ENCODE measurements at places on chromosomes 6 and 20.

GRCh38 chr6:35036828-35037663 is 104.1 kb downstream of the TCP11 start:
- DNase-seq, result no peak

DNA sequence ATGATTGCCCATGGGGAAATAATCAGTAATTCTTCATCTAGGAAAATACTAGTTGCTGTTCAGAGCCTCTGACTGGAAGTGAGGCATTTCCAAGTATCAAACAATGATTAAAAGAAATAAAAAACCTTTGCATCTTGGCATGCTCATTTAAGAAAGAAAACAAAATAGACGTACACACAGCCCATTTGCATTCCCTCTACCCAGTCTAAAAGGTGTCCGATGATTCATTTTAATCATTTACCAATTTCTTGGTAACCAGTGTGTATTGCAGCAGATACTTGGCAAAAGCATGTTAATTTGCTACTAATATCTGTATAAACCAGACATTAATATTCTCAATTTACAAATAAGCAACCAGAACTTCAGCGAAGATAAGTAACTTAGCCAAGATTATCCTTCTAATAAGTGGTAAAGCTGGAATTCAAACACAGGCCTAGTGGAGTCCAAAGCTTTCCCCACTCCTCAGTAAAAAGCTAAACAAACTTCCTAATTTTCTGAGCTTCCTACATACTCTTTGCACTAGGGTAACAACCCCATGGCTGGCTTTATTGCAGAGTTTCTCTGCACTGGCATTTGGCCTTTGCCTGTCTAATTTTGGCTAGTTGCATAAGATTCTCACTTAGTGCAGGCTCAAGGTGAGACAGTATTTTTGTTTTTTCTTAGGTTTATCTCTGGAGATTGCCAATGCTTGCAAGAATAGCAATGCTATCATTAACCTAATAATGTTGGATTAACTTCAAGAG is 338.1 kb downstream of the PRKN start:
- DNase-seq, result no peak

DNA sequence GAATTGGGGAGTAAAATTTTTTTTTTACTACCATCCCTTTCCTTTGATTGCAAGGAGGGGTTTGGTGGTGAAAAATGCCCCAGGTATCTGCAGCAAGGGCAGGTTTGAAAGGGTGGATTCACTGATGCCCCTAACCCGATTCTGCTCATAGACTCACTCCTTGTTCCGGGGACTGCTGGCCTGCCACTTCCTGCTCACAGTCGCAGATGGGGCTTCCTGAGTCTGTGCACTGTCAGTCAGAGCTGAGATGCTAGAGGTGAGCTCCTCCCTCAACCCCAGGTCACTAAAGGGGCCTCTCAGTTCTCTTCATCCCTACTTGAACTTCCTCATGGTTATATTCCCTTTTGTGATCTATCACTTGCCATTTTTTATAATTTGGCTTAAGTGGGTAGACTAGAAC is 357.9 kb downstream of the FARS2 start:
- DNase-seq, result no peak

GRCh38 chr6:24255676-24256075 is 102.2 kb downstream of the DCDC2 start:
- no peak for DNase-seq

DNA sequence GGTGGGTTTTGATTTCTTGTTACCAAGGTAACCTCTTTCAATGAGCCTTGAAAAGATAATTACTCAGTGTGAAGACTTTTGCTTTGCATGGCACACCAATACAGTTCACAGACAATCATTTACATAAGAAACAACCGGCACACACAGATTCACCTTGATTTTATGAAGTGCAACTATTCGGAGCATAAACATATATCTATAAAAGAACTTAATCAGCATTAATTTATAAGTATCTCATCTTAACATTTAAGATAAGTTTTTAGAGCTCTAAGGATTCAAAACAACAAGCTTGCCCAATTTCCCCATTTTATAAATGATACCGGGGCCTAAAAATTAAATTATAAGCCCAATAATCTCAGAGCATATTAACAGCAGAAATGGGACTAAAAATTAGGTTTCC is 85.9 kb upstream of the PCSK2 start:
- no peak for DNase-seq

DNA sequence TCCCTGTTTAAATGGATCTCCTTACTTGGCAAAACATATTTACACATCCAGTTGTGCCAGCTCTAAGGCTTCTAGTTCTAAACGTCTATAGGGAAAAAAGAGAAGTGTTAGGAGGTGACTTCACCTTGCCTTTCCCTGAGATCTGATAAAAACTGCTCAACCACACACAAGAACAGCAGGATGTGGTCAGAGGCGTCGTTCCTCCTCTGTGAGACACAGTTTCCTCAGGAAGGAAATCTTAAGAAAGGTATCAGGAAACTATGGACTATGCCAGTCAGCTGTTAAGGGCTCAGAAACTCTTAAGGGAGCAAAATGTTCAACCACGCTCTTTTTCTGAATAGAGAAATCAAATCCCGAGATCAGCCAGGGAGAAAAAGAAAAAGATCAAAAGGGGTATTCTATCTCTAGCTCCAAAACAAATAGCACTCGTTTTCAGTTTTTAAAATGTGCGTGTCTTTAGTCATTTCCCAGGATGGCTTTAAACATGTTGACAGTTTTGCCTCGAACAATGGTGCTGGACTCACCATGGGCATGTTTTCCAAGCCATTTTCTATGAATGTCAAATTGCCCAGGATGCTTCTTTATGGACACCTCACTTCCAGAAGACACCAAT is 154.5 kb downstream of the HACE1 start:
- DNase-seq, result no peak

DNA sequence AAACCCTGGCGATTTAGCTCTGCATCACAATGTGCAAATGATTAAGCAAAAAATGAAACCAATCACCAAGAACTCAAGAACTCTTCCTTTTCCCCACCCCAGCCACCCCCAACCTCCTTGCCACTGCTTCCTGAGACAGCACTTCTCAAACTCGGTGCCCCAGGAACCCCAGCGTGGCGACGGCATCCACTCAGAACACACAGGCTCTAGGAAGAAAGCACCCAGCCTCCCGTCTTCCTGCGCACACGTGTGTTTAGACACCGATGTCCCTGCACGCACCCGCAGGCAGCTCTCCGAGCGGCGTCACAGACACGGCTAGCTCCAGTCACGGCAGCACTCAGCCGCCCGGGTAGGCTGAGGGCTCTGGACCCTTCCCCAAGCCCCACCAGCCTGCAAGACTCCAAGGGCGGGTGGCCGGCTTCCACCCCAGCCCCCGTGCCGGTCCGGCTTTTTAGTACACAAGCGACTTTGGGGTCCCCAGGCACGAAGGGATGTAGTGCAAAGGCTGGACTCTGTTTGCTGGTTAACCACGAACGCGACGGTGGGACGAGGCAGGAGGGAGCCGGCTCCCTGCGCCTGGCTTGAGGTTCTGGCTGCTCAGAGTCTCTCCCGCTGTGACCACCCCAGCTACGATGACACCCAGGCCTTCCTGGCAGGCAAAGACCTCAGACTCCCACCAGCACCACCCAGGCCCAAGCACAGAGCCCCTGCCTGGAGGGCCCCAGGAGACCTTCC is 51.9 kb downstream of the KCNQ2 start:
- DNase-seq, result no peak

DNA sequence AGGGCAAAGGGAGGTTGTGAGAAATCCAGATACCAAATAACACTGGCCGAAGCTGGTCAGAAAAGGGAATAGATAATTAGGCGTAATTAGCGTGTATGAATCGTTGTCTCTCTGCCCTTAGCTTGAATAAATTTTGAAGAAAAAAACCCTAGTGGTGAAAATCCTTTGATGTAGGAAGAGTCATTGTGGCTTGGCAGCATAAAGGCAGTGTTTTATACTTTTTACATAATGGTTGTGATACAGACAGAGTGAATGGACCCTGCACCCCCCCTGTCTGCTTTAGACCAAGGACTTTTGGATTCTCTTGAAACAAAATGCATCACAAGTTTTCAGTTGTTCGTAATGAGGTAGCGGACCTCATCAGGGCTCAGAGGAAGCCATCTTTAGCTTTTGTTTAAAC is 126.5 kb downstream of the AFG1L start:
- no peak for DNase-seq

DNA sequence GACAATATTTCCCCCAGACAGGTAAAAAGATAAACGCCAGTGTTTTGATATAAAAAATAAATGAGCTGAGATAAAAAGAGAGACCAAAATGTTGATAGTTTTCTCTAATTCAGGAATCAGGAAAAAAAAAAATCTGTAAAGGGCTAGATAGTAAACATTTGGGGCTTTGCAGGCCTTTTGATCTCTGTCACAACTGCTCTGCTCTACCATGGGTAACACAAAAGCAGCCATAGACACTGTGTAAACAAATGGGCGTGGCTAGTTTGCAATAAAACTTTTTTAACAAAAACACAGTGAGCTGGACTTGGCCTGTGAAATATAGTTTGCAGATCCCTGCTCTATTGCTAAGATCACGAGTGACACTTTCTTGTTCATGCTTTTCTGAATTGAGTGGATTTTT is 219.1 kb upstream of the STXBP5 start:
- no peak for DNase-seq

DNA sequence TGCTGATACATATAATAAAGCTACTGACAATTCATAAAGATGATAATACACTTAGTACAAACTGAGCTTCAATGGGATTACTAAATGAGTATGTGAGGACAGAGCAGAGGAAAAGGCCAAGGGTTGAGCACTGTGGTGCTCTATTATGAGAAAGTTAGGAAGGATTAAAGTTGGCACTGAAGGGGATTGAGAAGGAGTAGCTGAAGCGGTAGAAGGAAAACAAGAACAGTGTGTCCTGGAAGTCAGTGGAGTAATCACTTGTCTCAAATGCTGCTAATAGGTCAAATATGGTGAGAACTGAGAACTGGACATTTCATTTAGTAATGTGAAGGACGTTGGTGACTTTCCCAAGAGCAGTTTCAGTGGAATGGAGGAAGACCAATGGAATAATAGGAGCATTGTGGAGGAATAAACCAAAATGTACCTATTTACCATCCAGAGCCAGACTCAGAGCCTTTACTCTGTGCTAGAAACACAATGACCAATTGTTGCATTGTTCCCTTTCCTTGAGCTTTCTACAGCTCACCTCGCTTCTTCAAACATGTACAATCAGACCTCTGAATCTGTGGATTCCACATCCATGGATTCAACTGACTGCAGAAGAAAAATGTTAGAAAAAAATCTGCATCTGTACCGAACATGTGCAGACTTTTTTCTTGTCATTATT is 255.9 kb downstream of the LAMA2 start:
- no peak for DNase-seq

DNA sequence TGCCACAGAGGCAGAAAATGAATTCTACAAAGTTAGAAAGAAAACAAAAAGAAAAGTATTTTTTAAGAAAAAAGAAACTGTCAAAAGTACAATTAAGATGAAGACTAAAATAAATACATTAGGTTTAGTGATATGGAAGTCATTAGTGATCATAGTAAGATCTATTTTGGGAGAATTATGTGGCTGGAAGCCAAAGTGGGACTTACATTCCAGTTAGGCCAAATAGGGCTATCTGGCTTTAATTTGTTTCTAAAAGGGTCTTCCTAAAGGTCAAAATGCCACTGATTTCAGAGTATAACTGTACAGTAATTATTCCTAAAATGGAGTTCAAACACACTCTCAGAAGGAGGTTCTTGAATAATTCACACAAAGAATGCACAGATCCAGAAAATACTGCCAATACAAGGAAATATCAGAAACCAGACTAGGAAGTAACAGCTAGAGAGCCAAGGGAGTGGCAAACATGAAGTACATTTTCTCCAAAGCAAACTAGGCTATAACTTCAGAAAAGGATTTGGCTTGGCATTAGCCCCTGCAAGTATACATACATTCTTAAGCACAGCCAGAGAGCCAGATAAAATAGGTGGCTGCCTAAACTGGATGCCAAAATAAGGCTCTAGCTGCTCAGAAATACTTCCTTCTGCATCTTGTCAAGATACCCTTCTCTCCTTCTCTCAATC is 45.3 kb downstream of the PDSS2 start:
- no peak for DNase-seq

DNA sequence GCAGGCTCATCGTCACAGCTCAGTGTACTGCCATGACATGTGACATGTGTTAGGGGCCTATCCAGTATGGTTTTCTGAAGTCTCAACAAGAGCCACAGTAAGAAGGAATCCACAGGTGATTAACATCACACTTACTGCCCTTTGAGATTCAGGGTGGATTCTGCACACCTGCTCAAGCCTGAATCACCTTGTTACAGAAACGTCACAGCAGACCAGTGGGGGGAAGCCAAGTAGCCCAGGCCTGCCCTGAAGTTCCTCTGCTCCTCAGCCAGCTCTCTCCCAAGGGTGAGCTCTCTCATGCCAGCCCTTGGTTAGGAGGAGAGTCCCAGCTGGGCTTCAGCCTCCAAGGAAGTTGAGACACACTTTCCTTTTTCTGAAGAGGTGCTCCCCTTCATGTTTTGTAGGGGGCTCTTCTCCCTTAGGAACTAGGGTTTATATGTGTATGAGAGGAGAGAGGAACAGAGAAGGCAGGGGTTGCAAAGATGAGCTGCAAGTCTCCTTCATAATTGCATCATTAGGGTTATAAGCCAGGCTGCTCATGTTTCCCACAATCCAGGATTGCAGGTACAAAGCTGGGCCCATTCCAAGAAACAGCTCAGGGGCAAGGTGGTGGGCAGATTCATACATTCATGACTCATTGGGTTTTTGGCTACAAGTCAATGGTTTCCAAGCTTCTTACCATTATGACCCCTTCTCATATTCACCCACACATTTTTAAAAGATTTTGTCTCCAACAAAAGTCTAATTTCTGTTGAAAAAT is 11.6 kb downstream of the GSS start:
- no peak for DNase-seq

DNA sequence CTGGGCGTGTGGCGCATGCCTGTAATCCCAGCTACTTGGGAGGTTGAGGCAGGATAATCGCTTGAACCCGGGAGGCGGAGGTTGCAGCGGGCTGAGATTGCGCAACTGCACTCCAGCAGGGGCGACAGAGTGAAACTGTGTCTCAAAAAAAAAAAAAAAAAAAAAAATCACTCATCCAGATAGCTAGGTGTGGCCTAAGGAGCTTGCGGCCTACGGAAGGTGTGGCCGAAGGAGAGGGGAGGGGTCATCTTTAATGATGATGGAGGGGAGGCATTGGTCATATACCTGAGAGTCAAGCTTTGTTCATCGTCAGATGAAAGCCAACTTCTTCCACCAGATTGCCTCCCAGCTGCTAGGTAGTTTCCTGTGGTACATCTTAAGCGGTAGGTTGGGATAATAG is 801 bp upstream of the PPARD start:
- no peak for DNase-seq

GRCh38 chr20:63857764-63858392 is 3.4 kb upstream of the ABHD16B start:
- DNase-seq, result no peak

GRCh38 chr20:6504826-6505225 is 262.7 kb upstream of the BMP2 start:
- no peak for DNase-seq

DNA sequence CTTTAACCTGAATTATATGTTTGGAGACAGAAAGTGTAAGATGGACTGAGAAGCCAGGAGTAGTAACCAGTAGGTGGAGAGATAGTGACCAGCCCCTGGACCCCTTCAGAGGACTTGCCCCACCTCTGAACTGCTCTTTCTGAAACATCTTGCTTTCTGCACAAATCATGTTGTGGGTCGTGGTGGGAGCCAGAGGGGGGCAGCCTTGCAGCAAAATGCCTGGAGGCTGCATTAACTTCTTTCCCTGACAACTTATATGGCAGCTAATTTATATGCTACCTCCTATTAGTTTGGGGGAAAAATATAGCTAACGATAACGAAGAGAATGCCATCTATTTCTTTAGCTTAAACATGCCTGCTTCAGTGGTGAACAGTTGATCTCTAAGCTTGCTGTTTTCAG is 859.8 kb downstream of the MAFB start:
- DNase-seq, result no peak

GRCh38 chr20:10470276-10470675 is 35.2 kb downstream of the SLX4IP start:
- no peak for DNase-seq

Data from ascending aorta (tissue), 2 donors.